ENCODE measurements at places on chromosomes 11 and 22. TPM values are rescaled to one million over a fixed set of nuclear protein-coding genes. Genes with fewer than 3 reads are reported as not detected.
A peak's percentile ranks its signal among the peaks of the same experiment; 100 is the strongest.

The BIRC3 gene
- not detected for total RNA-seq

The ISX gene
- not detected for total RNA-seq

The SHISA8 gene
- 0.62 TPM for total RNA-seq

The PATE4 gene
- total RNA-seq, result not detected

The FIBIN gene
- total RNA-seq, result 0.66 TPM

The FOLR3 gene
- not detected for total RNA-seq

The ADM gene
- total RNA-seq, result 73.4 TPM

The OR4D5 gene
- not detected for total RNA-seq

The DNAJB7 gene
- not detected for total RNA-seq

The FANCF gene
- 31.8 TPM for total RNA-seq

The TEX12 gene
- total RNA-seq, result 0.35 TPM

The TESMIN gene
- total RNA-seq, result 58.2 TPM

The CRYBB3 gene
- not detected for total RNA-seq

The FAM118A gene
- 22.0 TPM for total RNA-seq

DNA sequence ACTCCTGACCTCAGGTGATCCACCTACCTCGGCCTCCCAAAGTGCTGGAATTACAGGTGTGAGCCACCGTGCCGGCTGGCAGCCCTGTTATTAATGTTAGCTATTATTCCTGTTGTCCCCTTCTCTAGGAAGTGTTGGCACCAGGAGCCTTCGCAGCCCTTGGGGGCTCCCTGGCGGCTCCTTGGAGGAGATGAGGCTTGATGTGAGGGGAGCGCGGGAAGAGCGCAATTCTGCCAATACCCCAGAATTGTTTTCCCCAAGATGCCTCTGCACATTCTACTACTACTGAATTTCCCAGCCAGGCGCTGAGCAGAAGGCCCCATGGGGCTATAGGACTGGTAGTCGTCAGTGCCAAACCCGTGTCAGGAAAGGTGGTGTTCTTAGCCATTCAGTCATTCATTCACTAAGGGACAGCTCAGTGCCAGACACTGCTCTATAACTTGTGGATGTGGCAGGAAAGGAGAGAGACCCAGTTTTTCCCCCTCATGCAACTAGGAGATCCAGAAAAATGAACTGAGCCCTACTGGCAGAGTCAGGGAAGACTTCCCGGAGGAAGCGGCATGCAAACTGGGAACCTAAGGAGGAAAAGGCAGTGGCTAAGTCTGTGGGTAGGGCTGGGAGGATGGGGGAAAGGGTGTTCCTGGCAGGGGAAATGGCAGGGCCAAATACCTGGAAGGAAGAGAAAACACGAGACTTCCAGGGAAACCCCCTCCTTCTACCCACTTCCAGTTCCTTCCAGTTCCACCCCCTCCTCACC, 3.5 kb downstream of the FBLN1 start:
- DNase-seq, result peak; percentile 31

GRCh38 chr11:4697585-4697984, at the start of gene OR51E2:
Gene OR51E2 (minus strand): TSS chr11:4697853. CDS start chr11:4682711, 15,142 bp downstream.
- DNase-seq, result peak; percentile 17

GRCh38 chr11:69652999-69653398, 12.0 kb downstream of the CCND1 start:
- DNase-seq, result no peak

GRCh38 chr11:81596704-81597103, 1137.0 kb downstream of the FAM181B start:
- DNase-seq, result no peak

- no peak for DNase-seq
Observed at GRCh38 chr11:7605186-7605943, 67.9 kb downstream of the CYB5R2 start.

DNA sequence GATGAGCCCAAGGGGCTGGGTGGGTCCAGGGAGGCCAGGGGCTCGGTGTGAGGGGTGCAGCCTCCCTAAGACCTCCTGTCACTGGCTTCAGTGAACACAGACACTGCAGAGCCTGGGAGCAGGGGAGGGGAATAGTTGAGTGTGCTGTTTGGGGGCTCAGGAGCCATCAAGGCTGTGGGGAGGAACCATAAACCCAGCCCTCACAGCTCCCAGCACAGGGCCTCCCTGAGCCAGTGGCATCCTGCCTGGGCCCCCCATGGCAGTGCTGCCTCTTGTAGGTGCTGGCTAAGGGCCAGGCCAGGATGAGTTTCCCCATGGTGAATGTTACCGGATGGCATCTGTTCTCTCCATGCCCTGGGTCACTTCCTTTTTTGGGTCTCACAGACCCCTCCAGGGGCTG, 25.5 kb downstream of the KCNJ5 start:
- no peak for DNase-seq

DNA sequence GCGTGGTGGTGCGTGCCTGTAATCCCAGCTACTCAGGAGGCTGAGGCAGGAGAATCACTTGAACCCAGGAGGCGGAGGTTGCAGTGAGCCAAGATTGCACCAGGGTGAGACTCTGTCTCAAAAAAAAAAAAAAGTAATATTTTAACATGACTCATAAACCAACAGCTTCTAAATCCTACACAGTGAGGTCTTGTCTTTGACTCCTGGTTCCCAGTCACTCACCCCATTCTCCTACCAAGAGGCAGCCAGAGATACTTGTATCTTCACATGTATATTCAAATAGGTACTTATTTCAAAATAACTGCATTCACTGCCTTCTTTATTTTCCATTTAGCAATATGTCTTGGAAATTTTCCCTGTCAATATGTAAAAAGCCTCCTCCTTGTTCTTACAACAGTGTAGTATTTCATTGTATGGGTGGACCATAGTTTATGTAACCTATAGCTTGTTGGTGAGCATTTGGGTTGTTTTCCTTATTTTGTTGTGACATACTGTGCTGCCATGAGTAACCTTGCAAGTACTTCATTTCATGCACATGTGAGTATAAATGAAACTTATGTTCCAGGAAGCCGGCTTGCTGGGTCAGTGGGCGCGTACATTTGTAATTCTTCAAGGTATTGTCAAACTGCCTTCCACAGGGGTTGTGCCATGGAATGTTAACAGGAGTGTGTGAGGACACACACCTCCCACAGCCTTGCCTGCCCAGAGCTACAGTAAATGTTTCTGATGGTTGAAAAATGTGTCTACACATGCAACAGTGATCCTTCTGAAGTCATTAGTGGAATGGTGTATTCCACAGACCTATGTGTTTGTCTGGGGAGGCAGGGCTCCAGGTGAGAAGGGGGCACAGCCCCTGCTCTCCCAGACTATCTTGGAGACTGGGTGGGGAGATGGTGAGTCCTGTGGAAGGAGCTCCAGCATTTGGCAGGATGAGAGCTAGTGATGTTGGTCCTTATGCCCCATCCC, 47.9 kb downstream of the OSBP2 start:
- no peak for DNase-seq

DNA sequence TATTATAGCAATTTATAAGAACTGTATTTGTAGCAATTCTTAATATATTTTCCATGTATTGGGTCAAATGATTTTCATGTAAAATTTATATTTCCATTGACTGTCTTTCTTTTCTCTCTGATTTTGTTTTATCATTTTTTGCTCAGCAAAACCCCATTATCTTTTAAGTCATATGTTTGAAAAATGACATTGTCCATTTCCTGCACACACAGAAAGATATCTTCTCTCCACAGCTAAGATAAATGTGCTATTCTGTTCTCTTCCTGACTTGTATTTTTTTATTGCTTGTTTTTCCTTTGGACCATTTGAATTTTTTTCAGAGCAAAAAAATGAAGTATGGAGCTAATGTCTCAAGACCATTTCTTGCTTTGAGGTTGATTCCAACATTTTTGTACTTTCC, 6.3 kb upstream of the LRRC55 start:
- no peak for DNase-seq

DNA sequence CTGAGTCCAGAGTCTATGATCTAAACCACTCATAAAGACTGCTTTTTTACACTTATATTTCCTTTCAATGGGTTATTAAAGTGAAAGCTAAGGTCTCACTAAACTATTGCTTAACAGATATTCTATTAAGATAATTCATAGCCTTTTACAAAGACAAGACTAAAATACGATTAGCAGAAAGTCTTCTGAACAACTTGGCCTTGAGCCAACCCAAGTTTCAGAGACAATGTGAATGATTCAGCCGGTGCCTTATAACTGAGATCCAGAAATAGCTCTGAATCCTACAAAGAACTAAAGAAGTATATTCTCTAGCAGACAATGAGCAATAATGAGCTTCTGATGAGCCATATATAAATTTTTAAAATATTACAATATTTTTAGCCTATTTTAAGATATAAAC, 41.5 kb upstream of the CARD18 start:
- no peak for DNase-seq

GRCh38 chr11:131246663-131247062, 123.8 kb upstream of the NTM start:
- peak; percentile 93 for DNase-seq

DNA sequence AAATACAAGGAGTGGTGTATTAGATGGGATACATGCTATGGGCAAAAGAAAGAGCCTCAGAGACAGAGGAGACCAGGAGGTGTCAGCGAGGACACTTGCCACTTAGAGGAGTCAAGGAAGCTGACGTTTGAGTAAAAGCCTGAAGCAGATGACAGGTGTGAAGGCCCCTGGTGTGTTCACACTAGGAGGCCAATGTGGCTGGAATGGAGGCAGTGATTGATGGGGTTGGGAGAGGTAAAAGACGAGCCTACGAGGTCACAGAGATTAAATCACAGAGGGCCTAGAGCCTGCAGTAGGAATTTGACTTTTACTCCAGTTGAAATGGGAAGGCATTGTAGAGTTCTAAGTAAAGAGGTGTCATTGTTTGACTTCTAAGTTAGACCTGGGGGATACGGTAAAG, 12.0 kb upstream of the GDPD5 start:
- no peak for DNase-seq

- DNase-seq, result no peak
Observed at GRCh38 chr11:94800414-94800813, 32.3 kb downstream of the AMOTL1 start.

DNA sequence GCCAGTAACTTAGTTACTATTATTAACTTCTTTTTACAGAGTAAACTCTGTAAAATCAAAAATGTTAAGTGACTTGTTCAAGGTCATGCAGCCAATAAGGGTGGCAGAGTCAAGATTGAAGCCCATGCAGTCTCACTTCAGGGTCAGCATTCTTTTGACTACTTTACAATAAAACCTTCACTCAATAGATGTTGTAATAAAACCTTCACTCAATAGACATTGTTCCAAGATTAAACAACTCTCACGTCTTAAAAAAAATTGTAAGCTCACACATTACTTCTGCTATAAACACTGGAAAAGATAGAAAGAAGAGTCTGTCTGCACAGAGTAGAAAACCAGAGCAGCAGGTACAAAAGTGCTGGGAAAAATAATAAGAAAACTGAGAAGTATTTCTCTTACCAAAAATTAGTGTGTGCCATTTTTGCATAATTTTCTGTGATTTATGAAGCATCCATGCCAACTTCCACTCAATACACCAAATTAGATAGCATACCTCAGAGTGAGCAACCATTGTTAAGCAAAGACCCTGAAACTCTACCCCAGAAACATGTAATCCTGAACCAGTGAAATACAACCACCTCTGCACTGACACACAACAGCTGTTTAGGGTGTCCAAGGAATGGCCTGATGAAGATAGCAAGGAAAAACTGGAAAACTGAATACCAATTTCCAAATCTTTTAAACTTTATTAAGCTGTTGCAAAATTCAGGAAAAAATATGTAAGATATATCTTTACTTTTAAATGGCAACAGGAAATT, 4.9 kb upstream of the SOX6 start:
- DNase-seq, result no peak

GRCh38 chr11:66119348-66120133, 49.5 kb downstream of the PACS1 start:
- peak; percentile 46 for DNase-seq

GRCh38 chr11:45405916-45406670, 120.0 kb upstream of the SYT13 start:
- DNase-seq, result peak; percentile 53

- no peak for DNase-seq
Observed at GRCh38 chr11:22078063-22078462, 114.8 kb upstream of the ANO5 start.

DNA sequence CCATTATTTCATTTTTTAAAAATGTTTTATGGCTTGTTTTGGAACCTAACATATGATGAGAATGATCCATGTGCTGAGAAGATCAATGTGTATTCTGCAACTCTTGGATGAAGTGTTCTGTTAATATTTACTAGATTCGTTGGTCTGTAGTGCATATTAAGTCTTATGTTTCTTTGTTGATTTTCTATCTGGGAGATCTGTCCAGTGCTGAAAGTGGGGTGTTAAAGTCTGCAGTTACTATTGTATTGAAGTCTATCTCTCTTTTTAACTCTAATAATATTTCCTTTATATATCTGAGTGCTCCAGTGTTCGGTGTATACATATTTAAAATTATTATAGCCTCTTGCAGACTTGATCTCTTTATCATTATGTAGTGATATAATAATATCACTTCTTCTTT, 11.9 kb downstream of the PATE3 start:
- no peak for DNase-seq

GRCh38 chr11:33835143-33835878, 56.6 kb downstream of the LMO2 start:
- DNase-seq, result no peak

Data from GM23338 (cell line).